ENCODE measurements at places on chromosomes 12 and 14. TPM values are rescaled to one million over a fixed set of nuclear protein-coding genes. Genes with fewer than 3 reads are reported as not detected.

Gene SLC15A4
- total RNA-seq = 37.0 TPM

Gene CCDC177
- total RNA-seq = not detected

Gene TSPAN9
- total RNA-seq = 11.4 TPM

DNA sequence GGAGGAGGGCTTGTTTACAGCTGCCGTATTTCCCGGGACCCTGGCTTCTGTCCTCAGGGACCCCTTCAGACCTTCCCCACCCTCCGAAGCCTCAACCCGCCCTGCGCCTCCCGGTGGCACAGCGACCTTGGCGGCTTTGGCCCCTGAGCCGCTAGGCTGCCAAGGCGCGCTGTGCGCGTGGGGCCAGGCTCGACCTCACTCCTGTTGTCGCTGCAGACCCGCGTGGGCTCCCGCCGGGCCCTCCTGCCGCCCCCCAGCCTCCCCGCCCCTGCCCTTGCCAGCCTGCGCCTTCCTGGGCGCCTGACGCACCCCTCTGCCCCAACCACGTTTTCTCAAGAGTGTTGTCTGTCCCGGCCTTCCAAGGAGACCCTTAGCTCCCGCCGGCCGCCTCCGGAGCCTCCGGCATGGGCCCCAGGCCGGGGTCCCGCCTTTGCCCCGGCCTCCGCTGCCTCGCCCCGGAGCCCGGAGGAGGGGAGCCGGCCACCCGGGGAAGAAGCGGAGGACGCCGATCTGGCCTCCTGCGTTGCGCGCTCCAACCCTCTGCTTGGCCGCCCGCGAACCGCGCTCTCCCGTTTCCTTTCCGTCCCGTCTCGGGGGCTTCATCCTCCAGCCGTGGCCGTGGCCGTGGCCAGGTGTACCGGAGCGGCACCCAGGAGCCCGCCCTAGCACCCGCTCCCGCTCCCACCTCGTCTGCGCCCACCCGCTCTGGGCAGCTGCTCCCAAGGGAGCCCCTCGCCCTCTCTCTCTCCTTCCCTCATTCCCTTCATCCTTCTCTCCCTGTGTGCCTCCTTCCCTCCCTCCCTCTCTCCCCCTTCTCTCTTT, 19.9 kb downstream of the PPP2R5C start:
- no peak for DNase-seq

DNA sequence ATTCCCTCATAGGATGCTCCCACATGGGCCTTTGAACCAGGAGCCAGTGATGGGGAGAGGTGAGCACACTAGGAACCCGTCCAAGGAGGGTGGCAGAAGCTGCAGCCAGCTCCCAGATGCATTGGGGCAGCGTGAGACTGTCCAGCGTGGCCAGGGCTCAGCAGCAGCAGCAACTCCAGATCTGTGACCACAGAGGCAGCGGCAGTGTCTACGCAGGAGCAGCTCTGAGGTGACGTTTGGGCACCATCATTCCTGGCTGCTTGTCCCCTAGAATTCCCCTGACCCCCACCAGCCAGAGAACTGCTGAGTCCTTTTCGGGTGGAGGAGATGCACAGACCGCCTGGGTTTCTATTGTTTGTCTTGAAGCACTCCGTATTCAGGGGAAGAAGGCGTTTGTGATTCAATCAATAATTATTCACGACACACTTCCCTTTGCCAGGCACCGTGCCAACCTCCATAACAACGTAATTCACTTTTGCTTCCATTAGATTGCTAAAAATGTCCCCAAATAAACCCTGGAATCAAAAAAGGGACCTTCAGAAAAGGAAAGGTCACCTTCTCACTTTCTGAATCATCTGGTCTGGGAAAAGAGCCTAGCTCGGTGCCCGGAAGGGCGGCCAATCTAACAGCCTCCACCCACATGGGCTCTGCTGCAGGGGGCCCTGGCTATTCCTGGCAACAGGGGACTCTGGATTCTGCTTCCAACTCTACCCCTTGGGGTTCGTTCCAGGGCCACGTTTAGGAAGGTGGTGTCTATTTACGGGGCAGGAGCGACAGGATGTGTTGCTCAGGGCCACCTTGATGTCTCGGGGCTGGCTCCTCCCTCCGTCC, 11.4 kb upstream of the BDKRB2 start:
- DNase-seq = no peak

GRCh38 chr12:71195338-71195896, 37.6 kb upstream of the TSPAN8 start:
- no peak for DNase-seq

DNA sequence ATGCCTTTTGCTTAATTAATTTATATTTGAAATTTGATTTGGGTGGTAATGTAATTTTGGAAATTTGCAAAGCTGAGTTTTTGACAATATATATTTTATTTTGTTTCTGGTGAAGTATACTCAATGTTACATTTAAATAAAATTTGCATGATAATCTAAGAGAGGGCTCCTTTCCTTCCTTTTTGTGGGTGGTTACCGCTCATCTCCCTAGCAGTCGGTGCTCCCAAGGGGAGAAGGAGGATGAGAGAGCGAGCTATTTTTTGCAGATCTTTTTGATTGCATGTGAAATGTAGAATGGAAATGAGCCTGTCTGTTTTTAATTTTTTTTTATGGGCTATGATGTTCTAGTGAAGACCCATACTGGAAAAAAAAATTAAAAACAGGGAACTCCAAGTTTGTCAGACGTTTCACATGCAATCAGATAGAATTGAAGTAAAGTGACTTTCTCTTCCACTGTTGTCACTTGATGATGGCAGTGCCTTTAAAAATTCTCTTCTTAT, 39.8 kb downstream of the MSRB3 start:
- DNase-seq = no peak

DNA sequence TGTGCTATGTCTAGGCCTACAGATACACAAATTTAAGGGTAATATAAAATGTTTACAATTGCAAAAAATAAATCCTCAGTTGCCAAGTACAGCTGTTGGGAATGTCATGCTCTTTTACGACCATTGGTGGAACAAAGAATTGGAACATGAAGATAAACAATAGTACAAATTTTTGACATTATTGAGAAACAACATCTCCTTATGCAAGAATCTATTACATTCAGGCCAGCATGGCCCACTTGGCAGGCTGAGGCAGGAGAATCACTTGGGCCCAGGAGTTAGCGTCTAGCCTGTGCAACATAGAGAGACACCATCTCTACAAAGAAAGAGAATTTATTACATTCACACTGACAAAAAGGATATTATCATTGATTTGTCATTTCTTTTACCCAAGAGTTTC, 135.9 kb upstream of the NTF3 start:
- DNase-seq = no peak

Measured in Peyer's patch (tissue), 4 donors.